ENCODE measurements at places on chromosomes 1 and 21. TPM values are rescaled to one million over a fixed set of nuclear protein-coding genes. Genes with fewer than 3 reads are reported as not detected.

KIF2C gene
- 0.39 TPM for total RNA-seq

XCL2 gene
- total RNA-seq: not detected

DNA sequence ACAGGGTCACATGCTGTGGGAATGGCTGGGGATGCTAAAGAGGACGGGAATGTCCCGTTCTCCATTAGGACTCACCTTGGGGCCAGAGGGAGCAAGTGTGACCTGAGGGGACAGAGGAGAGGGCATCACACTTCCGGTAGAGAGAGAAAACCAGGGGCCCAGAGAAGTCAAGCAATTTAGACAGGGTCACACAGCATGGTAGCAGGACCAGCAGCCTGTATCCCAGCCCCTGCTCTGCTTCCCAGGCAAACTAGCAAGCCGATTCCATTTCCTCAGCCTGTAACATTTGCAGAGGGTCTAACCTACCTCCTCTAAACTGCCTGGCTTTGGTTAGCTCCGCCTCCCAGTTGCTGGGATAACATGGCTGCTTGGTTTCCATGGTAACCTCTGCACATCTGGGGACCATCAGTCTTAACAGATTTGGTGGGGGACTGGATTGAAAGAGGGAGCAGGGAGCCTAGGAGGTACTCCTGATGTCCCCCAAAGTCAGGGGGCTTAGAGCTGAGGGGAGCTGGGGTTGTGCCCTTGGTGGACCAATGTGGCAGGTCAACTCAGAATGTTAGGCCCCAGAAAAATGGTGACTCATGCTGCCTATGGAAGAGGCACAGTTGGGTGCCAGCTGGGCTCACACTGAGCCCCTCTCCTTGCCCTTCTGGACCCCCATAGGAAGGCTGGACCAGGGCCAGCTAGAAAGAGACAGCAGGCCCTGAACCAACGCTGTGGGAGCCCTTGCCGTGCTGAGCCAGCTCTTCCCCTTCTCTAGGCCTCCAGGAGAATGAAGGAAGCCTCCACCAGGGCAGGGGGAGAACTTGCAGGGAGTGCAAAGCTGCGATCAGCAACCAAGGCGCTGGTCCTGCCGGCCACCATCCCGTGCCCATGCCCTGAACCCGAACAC is 9.5 kb downstream of the COL16A1 start:
- DNase-seq: no peak

DNA sequence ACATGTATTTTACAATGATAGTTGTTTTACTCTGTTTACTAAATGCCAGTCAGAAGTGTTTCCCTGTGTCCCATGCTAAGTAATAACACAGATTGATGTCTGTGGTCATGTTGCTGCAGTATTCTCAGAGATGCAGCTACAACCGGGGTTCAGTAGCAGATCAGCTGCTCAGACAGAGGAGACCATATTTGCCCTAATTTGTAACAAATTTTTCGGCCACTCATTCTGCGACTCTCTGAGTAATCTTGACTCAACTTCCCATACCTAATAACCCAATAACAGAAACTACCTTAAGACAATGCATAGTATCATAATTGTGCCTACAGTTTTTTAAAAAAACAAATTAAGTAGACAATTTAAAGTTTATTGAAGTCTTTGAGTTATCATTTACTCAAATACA is 32.6 kb downstream of the NIBAN1 start:
- no peak for DNase-seq

DNA sequence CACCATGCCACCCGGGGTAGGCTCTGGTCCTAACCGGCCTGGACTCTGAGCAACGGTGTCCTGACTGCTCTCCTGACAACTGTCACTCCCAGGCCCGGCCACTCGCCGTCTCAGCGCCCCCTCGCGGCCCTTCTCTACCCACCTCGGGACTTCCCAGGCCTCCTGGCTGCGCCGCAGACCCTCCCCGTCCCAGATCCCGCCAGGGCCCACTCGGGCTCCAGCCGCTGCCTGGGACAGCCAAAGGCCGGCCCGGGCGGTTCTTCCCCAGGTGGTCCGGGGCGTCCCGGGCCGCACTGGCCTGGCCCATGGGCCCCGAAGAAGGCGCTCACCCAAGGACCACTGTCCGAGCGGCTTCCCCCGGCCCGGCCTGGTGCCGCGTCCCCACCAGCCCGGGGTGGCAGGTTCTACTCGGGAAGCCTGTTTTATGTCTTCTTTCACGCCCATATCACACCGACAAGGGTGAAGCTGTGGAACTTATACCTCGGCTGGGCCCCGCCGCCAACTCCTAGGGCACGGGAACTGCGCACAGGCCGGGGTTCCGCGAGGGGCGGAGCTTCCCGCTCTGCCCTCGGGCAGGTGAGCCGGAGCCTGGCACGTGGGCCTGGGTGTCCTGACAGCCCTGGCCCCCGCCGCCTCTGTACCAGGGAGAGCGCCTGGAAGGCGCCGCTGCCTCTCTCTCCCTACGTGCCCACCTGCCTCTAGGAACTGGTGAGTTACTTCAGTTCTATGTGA is 138.3 kb downstream of the TTLL7 start:
- peak; percentile 87 for DNase-seq

- DNase-seq: no peak
Observed at GRCh38 chr1:61091455-61091854, 9.1 kb downstream of the NFIA start.

GRCh38 chr1:163697137-163697536 is 375.4 kb downstream of the NUF2 start:
- DNase-seq: no peak

DNA sequence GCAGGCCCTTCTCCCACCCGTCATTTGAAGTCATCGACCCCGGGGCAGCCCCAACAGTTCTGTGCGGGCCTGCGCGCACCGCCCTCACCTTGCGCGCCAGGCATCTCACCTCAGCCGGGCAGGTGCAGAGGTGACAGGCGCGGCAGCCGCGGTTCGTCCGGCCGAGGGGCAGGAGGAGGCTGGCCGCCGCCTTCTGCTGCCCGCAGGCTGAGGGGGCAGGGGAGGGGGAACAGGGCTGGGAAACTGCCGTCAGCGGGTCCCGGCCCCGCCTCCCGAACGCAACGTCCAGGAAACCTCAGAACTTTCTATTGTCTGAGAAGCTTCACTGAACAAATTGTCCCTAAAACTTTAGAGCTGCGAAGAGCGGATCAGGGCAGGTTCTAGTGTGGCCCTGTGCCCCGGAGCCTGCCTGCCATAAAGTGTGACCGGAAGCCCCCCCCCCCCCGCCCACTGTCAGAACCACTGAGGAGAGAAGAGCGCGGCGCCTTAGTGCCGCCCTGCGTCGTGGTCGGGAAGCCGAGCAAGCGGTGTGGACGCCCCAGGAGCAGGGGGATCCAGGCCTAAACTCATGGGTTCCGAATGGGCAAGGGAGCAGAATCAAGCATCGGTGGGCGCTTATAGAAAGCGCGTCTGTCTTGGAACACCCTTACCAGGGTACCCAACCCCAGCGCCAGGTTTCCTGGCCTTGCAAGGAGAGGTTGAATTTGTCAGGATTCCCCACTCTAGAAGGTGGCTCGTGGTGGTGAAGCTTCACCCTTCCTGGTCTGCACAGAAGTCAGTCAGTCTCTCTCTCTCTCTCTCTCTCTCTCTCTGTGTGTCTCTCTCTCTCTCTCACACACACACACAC is 13.3 kb upstream of the TBX15 start:
- DNase-seq: peak; percentile 68
